ENCODE measurements at places on chromosomes 16 and 17.

DNA sequence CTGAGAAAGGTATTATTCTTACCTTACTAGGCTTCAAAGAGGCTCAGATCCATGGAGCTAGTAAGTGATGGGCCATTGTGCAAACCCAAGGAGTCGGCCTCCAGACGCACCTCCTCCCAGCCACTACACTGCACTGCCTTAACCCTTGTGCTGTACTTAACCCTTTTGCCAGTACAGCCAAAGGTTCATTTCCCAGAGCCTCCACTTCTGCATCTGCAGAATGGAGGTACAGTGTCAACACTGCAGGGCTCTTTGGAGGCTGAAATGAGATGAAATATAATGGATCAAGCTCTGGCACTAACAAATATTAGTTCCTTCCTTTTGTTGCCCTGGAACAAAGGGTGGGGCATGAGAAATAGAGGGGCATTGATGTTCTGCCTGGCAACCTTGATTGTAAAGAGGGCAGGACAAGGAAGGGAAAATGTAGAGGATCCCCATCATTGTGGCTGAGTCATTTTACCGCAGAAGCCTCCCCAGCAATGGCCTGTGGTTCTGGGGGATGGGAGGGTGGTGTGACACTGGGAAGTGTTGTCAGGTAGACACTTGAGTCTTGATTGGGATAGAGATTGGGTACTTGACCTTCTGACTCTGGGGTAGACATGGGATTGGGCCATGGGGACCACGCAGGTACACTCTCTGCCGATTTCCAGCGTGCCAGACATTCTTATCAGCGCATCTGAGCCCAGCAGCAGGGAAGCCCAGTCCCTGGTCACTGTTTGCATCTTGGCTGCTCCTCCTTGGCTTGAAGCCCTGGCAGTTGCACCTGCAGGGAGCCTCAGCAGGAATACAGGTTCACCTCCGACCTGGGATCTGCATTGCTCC is 84.0 kb downstream of the MSI2 start:
- DNase-seq = no peak

- no peak for DNase-seq
These were observed 2.2 kb downstream of the PLCD3 start for GRCh38 chr17:45129940-45130680.

DNA sequence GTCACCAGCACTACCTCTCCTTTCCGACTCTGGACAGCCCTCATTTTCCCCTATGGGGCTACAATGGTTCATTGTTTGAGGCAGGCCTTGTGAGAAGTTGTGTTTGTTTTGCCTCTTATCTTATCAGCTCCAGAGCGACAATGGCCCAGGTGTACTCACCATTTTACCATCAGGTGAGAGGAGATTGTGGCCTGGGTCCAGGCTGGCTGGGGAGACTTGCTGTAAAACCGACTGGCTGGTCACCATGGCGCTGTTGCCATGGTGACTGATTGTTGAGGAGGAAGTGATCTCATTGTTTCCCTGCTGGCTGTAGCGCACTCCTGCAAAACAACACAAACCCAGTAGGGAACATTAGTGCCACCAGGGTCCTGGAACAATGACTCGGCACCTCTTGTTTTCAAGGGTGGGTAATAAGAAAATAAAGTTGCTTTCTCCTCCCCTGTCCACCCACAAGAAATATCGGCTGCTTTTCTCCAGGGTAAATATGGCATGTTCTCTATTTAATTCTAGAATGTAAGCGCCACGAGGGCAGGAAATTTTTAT is 34.4 kb downstream of the HNF1B start:
- peak; percentile 17 for DNase-seq

GRCh38 chr17:64564098-64564497 is 57.3 kb downstream of the CEP95 start:
- no peak for DNase-seq

GRCh38 chr16:70380248-70380918 is 33.7 kb downstream of the DDX19A start:
- peak; percentile 44 for DNase-seq

GRCh38 chr17:12352127-12352526 is 313.6 kb upstream of the MYOCD start:
- DNase-seq = no peak

DNA sequence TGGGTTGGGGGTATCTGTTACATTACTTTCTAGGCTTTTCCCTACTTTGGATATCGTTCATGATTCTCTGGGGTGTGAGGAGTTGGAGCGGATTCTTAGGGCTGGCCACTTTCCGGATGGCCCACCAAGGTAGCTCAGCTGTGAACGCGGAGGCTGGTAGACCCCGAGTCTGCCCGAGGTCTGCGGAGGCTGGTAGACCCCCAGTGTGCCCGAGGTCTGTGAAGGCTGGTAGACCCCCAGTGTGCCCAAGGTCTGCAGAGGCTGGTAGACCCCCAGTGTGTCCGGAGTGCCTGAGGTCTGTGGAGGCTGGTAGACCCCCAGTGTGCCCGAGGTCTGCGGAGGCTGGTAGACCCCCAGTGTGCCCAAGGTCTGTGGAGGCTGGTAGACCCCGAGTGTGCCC is 99.2 kb upstream of the ZNF469 start:
- no peak for DNase-seq

DNA sequence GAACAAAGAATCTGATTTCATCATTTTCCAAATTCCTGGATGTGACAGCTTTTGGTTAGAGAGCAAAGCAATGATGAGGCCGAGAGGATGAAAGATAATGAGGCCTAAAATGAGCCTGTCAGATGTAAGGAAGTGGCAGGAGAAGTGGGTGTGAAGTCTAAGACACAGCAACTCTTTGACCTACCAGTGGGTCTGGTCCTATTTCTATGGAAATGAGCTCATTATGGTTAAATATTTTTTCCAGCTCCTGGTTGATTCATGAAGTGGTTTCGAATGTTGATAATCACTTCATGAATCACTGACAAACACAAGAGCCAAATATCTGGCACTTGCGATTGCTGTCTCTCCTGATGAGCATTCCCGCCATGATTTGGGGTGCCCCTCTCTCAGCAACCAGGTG is 273.3 kb upstream of the CDH5 start:
- DNase-seq = no peak

GRCh38 chr16:67489401-67490083 is 6.2 kb upstream of the AGRP start:
- no peak for DNase-seq

- no peak for DNase-seq
These were observed 654 bp upstream of the SCNN1B start for GRCh38 chr16:23301251-23302044.

Measured in NK-92 treated with Interleukin-12 subunit alpha and Interleukin-12 subunit beta, amount 100 ng/mL, for 24 hours (cell line).